ENCODE measurements at places on chromosomes 5 and 9.

DNA sequence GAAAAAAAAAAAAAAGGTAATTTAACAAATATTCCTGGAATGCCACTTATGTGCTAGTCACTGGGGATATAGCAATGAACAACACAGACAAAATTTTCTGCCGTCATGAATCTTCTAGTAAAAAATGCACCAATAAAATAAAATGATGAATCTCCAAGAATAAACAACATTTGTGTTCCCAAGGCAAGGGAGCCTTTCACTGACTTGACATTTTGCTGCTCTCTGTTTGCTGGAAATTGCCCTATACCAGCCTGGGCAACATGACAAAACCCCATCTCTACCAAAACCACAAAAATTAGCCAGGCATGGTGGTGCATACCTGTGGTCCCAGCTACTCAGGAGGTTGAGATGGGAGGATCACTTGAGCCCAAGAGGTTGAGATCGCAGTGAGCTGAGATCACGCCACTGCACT is 64.5 kb upstream of the ERBIN start:
- no peak for DNase-seq

DNA sequence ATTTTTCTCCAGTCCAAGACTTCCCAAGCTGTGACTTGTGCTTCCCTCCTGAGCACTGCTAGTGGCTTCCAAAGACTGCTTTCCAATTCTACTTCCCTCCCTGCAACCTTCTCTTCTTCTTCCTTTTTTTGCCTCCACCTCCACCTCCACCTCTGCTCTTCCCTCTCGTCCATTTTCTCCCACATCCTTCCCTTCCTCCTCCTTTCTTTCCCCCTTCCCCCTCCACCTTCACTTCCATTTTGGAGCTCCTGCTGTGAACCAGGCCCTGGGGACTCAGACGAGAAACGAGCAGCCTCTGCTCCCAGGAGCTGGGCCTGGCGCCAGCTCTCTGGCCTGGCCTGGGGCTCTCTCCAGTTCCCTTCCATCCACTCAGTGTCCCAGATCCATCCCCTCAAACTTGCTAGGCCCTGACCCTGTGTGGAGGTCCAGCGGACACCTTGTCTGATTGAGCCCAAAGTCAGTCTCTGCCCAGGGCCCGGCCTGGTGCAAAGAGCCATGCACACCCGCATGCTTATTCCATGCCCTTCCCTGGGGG is 5.6 kb downstream of the GADD45G start:
- DNase-seq = no peak

GRCh38 chr9:109802491-109802890 is 22.5 kb downstream of the PALM2AKAP2 start:
- DNase-seq = no peak

DNA sequence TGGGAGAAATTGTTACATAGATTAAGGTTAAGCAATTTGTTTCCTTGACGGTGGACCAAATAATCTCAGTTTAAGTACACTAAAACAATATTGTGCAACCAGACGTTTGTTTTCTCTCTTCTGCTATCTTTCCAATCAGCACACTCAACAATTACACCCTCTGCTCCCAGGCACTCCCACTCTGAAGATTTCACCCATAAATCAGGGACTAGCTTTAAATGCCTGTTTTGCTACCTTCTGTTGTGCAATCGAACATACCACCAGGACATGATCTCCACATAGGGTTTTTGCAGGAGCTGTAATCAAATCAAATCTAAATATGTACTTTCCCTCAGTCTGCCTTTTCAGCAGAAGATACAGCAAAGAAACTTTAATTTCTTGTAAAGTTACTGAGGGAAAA is 405.8 kb upstream of the TLE4 start:
- DNase-seq = no peak

DNA sequence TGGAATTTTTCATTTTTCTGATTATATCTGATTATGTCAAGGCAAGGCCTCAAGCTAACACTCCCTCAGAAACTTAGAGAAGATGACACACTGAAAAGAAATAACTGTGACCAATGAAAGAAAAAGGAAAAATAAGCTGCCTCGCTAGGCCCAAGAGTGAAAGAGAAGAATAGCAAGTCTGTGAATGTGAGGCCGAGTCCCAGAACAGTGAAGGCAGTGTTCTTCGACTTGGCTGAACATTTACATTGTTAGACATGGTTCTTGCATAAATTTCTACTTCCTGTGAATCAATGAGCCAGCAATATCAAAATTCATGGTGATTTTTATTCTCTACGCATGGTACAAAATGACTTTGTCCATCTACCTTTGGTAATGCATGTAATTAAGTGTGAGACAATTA is at the start of gene ATP10B:
TSS of gene ATP10B (minus strand) at position 163 of the 400 bp plus-strand sequence. CDS start 164,137 bp downstream, outside the sequence.
- no peak for DNase-seq

DNA sequence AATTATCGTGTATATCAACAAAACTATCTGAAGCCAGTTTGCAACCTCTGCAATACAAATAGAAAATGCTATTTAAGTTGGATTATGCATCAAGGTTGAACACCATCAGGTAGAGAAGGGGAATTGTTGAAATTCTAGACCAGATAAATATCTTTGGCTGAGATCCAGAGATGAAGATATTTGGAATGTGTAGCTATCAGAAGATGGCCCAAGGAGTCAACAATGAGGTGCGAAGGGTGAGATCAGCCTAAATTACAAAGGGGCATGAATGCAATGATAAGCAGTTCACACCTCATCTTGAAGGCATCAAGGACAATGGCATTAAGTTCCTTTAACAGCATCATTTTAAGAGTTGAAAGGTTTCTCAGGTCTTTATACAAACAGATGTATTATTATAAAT is 572.1 kb upstream of the DMAC1 start:
- DNase-seq = no peak

DNA sequence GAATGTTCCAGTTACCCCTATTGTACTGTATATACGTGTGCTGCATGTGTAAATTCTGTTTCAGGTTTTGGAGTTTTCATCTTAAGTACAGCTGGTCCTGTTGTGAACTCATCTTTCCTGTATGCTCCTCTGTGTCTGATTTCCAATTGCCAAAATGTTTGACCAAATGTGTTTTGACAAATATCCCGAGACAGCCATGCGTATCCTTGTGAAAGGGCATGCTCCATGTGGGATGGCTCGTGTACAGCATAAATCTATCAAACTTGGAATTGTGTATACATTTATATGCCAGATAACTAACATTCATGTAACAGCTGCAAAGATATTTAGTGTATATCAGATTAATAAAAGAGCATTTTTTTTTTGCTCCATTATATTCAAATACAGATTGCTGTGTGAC is 69.5 kb upstream of the IQGAP2 start:
- no peak for DNase-seq

GRCh38 chr5:127683008-127683407 is 20.2 kb upstream of the CCDC192 start:
- DNase-seq = no peak

- DNase-seq = no peak
These were observed 341.2 kb upstream of the WWC1 start for GRCh38 chr5:167950126-167950721.

- DNase-seq = no peak
These were observed 11.1 kb upstream of the PPP1R2B start for GRCh38 chr5:156838961-156839360.

GRCh38 chr5:127995556-127995955 is 88.0 kb upstream of the SLC12A2 start:
- no peak for DNase-seq

DNA sequence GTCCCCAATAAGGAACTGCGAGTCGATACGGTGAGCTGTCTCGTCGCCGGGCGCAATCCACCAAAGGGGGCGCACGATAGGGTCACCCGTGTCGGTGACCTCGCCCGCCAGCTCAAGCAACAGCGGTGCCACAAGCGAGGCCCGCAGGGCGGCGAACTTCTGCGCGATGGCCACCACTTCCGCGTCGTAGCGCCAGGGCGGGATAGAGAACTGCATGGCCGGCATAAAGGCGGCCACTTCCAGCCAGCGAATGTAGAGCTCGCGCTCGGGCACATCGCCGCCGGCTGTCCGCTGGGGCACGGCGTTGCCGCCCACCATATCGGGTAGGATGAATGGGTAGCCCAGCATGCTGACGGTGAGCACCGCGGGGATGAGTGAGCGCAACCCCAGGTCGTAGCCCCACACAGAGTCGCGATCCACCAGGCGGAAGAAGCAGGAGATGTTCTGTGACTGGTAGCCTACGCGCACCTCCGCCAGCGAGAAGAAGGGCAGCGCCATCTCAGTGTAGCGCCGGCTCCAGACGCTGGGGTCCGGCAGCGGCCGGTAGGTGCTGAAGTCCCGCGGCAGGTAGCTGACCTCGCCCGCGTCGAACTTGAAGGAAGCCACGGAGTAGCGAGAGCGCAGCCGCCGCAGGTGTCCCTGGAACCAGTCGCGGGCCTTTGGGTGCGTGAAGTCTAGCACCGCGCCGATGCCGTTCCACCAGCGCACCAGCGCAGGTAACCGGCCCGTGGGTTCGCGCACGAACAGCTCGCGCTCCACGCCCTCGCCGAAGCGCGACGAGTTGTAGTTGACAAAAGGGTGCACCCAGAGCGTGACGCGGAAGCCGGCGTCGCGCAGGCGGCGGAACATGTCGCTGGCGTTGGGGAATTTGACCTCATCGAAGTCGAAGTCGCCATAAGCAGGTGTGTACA is 5.5 kb downstream of the MYORG start:
- no peak for DNase-seq

GRCh38 chr5:179975713-179976134 is 68.0 kb upstream of the TBC1D9B start:
- DNase-seq = no peak

DNA sequence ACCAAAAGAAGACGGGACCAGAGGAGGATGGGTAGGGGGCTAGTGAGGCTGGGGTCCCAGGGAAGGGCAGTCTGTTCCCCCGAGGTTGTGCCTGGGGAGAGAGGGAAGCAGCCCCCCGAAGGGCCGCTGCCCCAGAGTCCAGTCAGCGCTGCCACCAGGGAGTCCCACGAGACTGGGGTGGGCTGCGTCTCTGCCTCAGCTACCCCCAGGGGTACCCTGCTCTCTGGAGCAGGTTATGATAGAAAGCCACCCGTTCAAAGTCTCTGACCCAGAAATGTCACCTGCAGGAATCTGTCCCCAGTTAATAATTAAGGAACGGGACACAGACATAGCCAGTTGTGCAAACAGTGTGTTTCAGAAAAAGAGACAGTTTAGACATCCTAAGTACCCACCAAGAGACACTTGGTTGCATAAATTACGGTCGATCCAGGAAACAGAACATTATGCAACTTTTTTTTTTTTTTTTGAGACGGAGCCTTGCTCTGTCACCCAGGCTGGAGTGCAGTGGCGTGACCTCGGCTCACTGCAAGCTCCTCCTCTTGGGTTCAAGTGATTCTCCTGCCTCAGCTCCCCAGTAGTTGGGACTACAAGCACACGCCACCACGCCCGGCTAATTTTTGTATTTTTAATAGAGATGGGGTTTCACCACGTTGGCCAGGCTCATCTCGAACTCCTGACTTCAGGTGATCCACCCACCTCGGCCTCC is 10.7 kb upstream of the AGPAT2 start:
- no peak for DNase-seq
